Renal pelvis (tissue), 12 donors: ENCODE measurements at places on chromosomes 3 and 15. TPM values are rescaled to one million over a fixed set of nuclear protein-coding genes. Genes with fewer than 3 reads are reported as not detected.

DNA sequence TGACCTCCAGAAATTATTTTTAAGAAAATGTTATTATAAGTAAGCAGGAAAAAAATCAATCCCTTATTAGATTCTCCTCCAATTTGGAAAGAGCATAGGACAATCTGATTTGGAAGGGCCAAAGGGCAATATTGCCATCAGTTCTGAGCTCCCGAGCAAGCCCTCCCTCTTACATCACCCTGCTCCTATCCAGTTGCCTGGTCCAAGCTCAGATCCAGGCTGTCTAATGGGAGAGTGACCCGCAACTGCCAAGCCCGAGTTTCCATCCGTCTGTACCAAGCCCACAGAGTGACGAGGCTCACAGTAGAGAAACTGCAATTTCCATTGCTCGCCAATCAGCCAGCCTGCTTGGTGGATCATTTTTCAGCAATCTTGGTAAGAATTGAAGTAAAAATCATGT lies 187.7 kb downstream of the MEX3B start:
- DNase-seq, result no peak

GRCh38 chr15:74616366-74616939 lies 817 bp downstream of the CLK3 start:
- peak; percentile 26 for DNase-seq

- no peak for DNase-seq
Observed at GRCh38 chr3:170523248-170523647, 62.6 kb downstream of the SLC7A14 start.

- no peak for DNase-seq
Observed at GRCh38 chr3:128470134-128470899, 3.6 kb upstream of the DNAJB8 start.

DNA sequence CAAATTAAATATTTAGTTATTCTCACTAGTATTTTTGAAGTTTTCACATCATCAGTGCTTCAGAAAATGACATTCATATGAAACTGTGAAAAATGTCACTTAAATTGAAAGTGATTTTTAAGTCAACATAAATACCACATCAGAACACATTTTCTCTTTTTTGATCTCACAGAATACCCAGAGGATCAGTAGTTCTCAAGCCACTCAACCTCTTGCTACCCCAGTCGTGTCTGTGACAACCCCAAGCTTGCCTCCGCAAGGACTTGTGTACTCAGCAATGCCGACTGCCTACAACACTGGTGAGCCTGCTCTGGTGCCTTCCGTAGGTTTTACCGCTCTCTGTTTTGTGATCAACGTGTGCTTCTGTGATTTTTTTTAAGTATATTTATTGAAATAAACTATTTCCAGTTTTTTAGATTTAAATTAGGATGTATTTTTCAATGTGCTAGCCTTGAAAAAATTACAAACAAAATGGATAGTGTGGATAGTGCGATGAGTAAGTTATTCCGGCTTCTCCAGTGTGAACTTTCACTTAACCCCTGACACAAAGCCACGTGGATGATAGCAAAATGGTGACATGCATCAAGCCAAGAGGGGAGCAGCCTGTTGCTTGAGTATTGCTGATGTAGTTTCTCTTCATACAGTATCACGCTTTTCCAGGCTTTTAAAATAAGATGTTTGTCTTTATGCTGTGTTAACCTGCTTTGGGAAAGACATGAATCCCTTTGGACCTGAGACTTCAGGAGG lies 26.5 kb downstream of the LYSMD4 start:
- no peak for DNase-seq

- no peak for DNase-seq
Observed at GRCh38 chr15:40953713-40954074, 423 bp downstream of the CHAC1 start.

DNA sequence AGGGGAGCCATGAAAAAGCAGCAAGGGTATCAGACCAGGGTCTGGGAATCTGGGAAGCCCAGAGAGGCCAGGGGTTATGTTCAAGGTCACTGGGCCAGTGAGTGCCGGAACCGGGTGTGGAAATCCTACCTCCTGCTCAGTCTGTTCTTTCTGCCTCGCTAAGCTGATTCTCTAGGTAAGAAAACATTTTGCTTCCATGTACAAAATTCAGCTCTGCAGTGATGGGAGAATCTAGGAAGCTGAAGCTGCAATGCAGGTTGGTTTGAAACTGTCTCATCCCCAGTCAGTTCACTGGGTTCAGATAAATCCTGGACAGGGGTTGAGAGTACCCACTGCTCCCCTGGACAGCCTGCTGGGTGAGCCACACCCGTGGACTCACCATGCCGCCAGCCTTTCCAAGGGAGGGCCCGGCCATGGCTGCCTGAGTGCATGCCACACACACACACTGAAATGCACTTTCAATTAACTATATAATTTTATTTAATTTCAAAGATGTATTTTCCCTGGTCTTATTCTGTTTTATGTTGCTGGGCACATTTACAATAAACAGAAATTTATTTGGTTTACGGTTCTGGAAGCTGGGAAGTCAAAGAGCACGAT lies 108.4 kb downstream of the CORO2B start:
- no peak for DNase-seq

DNA sequence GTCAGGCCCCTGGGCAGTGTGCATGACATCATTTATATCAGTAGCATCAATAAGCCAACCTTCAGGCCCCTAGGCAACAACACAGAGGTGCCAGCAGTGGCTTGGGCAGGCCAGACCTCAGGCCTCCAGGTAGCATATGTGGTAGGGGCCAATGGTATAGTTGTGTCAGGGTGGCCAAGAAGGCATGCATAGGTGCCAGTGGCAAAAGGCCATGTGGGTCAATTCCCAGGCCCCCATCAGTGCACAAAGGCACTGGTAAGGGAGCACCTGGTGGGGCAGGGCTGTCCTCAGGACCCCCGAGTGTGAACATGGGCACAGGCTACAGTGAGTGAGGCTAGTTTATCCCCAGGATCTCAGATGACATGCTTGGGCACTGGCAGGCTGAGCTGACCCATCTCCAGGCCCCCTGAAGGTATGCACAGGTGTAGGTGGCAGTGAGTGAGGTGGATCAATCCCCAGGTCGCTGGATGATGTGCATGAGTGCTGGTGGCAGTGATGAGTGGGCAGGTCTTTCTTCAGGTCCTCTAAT lies 244.1 kb upstream of the ZNF385D start:
- DNase-seq, result no peak

DNA sequence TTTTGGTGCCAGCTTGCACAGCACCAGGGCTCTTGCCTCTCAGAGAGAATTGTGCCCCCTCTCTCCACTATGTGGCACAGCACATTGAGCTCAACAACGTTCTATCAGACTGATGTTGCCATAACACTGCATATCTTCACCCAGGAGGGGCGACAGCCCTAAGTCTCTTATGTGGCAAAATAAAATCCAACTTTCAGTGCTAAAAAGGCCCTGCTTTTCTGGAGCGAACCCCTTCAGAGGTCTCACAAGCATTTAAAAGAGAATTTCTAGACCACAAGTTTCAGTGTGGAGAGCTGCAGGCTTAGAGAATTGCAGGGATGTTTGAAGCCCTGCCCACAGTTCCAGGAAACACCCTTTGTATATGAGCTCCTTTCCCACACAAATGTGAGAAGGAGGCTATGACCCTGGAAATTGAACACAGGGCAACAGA lies 85.5 kb downstream of the LIPC start:
- DNase-seq, result no peak

DNA sequence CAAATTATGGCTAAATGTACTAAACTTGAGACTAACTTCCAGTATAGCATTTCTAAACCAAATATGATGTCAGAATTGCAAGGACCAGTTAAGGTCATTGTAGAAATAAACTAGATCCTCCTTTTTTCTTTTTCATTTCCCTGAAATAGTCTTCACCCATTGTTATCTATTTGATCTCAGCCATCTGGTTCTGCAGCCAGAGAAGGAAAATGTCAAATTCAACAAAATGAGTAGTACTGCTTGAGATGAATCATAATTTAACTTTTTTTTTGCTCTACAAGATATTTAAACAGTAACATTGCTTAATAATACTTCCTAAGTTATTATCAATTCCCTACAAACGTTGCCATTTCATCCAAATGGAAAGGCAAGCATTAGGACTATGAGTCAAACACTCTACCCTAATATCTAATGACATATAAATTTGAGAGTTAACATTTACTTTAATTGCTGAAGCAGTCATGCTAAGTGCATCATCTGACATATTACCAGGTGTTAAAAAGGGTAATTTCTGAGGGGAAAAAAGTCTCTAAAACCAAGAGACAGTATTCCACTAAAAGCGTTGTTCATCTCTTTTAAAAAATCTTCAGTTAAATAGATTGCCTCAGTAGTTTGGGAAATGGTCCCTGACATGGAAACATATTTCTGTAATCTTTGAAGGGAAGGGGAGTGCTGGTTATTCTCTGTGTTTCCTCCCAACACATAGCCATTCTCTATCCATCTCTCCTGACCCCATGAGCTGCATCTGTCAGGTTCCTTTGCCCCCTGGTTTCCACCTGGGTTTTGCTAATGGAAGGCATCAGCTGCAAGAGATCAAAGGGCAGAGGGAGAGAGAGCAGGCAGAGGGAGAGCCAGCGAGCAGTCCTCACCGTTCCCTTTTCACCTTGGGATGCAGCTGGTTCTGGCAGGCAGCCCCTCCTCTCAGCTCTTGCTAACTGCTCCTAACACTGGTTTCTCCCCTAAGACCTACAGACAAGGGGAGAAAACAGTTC lies 138.5 kb downstream of the ARPP21 start:
- no peak for DNase-seq

DNA sequence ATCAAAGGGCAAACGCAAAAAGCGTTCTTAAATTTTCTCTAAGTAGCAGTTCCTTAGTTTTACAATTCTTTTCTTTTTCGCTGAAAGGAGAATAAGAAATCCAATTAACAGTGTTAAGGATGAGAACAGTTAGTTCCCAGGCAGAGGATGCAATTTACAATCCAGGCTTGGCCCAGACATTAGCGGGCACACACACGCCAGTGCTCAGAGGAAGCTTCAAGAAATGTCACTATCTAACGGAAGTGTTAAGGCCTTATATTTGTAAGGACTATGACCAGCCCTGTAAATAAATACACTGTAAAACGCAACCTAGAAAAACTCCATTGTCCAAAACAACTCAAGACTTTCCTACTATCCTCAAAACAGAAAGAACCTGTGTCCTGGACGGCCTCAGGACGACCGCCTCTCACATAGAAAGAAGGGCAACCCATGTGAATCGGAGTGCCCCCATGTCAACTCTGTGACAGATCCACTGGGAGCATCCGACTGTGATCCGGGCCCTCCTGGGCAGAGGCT lies 1.3 kb downstream of the ACAP2 start:
- DNase-seq, result peak; percentile 41

GRCh38 chr3:148075771-148076716 lies 621.7 kb upstream of the AGTR1 start:
- peak; percentile 36 for DNase-seq

GRCh38 chr3:197327701-197328100 lies 29.3 kb upstream of the DLG1 start:
- no peak for DNase-seq

DNA sequence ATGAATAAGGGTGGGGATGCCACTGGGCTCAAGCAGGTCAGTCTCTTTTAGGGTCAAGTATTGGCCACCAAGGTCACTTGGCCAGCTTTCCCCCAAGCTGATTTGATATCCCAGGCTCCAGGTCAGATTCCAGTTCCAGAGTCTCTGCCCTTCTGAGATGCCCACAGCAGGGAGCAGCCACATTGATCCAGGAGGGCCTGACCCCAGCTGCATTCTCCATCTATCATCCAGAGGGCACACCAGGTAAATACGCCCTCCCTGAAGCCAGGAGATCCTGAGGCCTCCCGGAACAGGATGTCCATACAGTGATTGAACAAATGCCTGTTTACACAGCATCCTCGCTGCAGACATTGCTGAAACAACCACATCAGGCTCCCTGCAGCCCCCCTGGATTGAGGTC lies 264.6 kb upstream of the TLE3 start:
- DNase-seq, result no peak

GRCh38 chr3:171347301-171348039 lies 112.7 kb downstream of the TNIK start:
- DNase-seq, result no peak

DNA sequence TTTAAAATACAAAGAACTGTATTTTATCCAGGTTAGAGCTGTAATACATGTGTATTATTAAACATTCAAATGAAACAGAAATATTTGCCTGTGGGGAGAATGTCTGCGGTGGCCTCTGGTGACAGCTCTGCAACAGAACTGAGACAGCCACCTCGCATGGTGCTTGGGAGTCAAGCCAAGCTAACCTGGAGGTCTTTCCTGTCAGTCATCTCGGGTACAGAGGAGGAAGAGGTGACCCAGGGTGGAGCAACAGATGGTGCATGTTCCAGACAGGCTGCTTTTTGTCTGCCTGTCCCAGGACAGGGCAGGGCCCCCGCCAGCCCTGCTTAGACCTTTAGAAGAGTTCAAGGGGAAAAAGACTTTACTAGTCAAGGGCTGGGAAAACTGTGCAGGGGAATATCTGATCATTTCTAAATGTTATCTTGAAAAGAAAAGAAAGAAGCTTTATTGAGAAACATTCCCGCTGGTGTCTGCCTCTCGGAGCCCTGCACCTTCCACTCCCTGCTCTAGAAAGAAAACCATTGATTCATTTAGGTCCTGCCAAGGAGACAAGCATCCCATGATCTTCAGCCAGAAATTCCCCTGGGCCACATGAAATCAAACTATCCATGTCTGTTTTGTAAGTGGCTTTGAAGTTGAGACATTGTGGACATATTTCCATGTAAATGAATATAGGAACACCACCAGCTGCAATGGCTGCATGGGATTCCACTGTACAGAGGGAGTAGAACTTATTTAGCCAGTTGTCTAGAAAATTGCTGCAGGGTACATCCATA lies 5.5 kb upstream of the NR2E3 start:
- no peak for DNase-seq

DNA sequence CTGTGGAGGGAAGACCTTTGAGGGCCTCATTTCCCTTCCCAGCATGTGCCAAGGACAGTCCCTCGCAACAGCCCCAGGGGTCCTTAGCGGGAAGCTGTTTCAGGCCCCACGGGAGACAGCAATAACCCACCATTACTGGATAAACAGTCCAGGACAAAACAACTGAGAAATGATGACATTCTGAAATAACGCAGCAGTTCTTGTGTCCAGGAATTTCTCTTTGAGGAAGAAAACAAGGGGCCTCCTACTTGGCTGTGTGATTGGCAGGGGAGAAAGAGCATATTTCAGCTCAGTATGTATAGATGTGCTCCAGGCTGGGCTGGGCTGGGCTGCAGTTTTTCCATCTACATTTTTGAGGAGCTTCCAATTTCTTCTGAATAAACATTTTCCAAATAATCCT lies 82.2 kb upstream of the THBS1 start:
- DNase-seq, result no peak

GRCh38 chr3:25281041-25281731 lies 146.9 kb upstream of the RARB start:
- DNase-seq, result no peak

GRCh38 chr15:51356983-51357382 lies 15.5 kb downstream of the GLDN start:
- no peak for DNase-seq

GRCh38 chr3:43879166-43879565 lies 188.4 kb downstream of the ABHD5 start:
- no peak for DNase-seq

The FBXO40 gene
- polyA plus RNA-seq, result 0.03 TPM

The VWA5B2 gene
- 2.5 TPM for polyA plus RNA-seq

The ISLR2 gene
- polyA plus RNA-seq, result 0.39 TPM

The DGKG gene
- 0.48 TPM for polyA plus RNA-seq

The SI gene
- polyA plus RNA-seq, result not detected

The NECTIN3 gene
- 36.7 TPM for polyA plus RNA-seq

The CCR2 gene
- 1.6 TPM for polyA plus RNA-seq

The LINGO1 gene
- 11.3 TPM for polyA plus RNA-seq
